ENCODE measurements at places on chromosomes 7 and 10.

DNA sequence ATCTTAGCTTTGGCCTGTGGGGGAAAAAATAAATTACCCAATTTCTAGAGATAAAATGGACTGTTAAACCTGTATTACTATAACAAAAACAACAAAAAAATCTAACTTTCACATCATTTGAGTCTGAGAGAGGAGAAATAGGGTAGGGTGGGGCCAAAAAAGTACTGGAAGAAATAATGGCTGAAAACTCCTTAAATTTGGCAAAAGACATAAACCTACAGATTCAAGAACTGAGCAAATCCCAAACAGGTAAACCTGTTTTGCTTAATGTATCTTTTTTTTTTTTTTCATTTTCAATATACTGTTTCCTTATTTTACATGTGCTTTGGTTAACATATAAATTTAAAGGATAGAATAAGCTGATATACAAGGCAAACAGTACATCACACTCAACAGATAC lies 27.1 kb downstream of the SYPL1 start:
- DNase-seq: no peak

GRCh38 chr7:40418983-40419382 lies 284.2 kb downstream of the SUGCT start:
- DNase-seq: no peak

DNA sequence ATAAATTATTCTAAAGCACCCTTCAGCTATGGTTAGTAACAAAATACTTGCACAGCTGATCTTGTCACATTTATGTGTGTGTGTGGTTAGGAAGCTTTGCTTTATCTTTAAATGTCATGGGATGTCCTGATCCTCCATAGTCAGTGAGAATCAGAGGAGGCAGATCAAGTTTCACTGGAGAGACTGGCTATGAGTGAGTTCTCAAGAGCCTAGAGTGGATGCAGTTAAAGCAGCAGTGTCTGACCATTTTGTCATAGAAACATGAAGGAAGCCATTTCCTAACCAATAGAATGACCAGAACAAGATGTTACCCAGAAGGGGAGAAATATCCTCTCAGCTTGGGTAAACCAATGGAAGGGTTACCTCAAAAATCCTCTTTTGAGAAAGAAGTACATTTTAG lies 207.2 kb upstream of the DKK1 start:
- peak; percentile 7 for DNase-seq

DNA sequence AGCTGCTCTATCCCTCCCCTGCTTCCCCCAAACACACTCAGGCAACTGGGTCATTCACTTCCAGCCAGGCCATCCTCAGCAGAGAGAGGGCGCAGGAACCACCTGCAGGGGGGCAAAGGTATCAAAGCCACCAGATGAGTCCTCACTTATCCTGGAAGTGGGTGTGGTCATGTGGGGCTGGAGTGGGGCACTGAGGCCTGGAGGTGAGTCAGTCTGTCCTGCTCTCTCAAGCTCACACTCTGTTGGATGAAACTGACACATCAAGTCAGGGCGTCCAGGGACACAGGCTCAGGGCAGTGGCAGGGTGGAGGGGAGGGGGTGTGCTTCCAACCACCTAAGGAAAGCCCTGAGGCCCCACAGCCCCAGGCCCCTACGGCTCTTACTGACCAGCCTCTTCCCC lies 8.0 kb upstream of the ELFN1 start:
- DNase-seq: no peak

GRCh38 chr10:68870545-68871104 lies 30.5 kb upstream of the DDX50 start:
- DNase-seq: no peak

- DNase-seq: peak; percentile 48
Measured at GRCh38 chr7:43454936-43455518, 127.9 kb upstream of the STK17A start.

DNA sequence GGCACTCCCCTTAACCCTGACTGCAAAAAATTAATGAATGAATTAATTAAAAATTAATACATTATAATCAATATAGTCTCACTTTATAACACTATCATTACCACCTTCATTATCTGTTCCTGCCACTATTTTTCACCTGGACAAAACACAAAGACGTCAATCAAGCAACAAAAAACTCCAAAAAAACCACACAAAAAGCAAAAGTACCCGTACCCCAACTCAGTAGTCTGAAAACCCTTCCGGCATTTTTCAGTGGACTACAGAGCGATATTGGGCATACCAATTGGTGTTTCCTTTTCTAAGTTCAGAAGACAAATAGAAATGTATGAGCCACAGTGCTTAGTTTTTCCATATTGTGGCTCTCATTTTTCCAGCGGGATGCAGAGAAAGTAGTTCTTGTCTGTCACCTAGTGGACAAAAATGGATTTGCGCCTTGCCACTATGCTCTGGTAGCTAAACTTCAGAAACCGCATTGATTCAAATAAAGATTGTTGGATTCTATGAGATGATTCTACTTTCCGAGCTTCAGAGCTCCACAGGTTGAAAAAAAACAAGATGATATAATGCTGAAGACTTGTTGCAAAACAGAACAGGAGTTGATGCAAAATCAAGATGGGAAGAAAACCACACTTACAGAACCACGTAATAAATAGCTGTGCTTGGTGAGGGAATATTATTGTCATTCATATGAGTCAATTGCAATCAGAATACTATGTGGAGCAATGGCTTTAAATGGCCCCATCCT lies 50.6 kb upstream of the ITGB1 start:
- DNase-seq: peak; percentile 86

DNA sequence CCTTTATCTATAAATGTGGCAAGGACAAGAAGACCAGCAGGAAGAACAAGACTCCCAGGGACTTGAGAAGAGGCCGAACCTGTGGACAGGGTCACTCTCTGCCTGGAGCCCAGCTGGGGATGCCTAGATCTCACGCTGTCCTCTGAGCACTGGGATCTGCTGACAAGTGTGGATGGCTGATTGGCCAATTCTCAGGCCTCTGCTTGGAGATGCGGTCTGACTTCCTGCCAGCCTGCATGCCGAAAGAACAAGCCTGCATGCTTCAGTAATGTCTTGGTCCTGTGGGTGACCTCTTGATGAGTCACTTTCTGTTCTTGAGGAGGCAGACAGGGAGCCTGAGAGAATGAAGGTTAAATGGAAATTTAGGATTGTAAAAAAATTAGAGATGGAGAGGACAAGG lies 84.7 kb downstream of the TMEM178B start:
- peak; percentile 75 for DNase-seq

- DNase-seq: no peak
Measured at GRCh38 chr10:65534771-65535170, 1391.1 kb upstream of the LRRTM3 start.

GRCh38 chr7:149027055-149027454 lies 1.2 kb downstream of the PDIA4 start:
- no peak for DNase-seq

- DNase-seq: no peak
Measured at GRCh38 chr10:132097609-132098377, 32.0 kb downstream of the JAKMIP3 start.

DNA sequence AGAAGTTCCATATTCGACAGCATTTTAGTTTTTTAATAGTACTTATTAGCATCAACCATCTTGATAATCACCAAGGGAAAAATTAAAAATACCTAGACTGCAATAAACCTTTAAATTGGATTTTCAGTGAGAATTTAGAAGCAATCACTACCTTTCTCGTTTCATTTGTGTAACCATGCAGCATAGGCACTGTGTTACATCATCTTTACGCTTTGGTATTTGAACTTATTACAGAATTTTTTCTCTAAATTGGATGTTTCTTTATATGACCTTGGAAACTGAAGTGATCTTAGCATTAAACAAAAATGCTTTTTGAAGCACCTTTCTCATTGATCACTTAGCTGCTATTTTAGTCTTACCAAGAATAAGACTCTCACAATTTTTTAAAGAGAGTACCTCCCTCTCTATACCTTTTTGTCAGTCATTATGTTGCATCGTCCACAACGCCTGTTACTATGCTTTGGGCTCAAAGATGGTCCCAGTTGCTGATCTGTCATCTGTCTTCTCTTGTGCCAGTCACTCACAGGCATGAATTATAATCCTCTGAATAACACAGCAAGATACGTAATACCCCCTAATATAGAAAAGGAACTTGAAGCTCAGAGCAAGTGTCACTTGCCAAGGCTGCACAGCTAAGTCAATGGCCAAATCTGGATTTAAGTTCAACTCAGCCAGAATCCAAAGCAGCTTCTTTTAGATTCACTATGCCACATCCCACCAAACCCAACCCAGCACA lies 19.6 kb upstream of the ASCC1 start:
- DNase-seq: no peak

GRCh38 chr7:140541513-140542227 lies 62.4 kb upstream of the MKRN1 start:
- DNase-seq: peak; percentile 98

DNA sequence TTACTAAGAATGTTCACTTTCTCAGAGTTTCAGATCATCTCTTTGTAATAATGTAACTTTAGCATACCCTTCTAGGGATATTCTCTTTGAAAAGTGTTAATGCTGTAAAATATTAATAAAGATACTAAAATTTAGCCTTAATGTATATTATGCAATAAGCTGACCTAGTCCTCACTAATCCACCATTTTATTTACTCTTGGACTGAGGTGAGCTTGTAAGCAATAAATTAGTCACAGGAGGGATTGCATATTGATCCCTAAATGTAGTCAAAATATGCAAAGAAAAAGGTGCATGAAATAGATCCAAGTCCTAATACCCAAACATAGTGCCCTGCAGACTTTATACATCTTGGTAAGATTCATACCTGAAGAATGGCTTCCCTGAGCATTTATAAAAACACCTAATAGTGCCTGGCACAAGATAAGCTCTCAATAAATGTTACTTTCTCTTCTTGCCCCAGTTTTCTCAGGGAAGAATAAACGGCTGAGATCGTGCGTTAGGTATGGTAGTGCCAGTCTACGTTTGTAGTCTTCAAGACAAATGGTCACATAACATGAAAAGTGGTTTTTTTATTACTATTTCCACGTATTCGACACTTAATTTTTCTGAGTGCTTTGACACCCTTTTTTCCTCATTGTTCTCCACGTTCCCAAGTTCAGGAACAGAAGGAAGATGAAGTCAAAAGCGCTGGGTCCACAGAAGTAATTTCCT lies 14.3 kb downstream of the INSIG1 start:
- no peak for DNase-seq

DNA sequence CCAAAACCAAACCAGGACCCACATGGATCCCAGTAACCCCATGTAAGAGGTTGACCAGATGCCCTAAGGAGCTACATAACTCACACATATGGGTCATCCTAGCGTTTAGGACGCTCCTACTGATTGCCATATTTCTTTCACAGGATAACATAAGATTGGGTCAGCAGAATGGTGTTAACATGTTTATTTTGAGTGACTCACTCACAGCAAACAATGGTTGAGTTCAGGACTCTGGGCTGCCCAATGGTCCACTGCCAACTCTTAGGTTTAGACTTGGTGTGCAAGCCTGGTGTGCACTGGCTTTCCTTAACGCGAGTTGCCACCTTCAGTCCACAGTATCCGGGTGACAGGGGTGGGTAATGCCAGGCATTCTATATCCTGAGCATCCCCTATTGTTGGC lies 211.5 kb downstream of the GPAM start:
- no peak for DNase-seq

DNA sequence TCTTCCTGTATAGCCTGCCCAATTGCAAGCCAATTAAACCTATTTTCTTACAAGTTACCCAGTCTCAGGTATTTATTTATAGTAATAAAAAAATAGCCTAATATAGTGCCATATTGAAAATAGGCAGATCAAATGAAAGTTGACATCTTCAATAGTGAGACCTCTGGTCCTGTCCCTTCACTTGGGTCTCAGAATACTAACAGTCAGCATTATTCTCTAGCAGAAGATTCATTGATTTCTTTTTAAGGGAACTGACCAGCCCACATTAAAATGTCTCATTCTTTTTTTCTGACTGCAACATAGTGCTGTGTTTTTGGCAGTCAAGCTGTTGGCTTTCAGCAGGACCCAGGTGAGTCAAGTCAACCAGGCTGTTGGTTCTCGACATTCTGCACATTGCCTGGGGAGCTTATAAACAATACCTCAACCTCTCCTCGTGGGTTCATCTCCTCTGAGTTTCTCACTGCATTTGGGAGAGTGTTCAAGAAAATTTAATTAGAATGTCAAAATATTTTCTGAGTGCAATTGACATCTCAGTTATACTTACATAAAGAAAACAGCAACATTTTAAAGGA lies 109.8 kb downstream of the MKX start:
- DNase-seq: no peak

GRCh38 chr7:128721376-128721775 lies 17.8 kb upstream of the CALU start:
- DNase-seq: no peak

DNA sequence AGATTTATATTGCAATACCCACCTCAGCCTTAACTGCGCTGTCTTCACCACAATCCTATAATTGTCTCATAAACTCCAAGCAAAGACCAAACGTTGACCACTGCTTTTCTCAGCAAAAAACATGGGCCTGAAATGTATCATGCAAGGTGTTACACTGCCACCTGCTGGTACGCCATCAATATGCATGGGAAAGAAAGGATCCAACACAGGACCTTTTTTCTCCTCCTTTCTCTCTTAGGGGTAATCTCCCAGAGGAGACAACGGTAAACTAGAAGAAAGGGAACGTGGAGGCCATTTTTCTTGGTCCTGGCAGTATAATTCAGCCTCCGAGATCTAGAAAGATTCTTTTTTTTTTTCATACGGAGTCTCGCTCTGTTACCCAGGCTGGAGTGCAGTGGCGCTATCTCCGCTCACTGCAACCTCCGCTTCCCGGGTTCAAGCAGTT lies 79.1 kb upstream of the MPP7 start:
- peak; percentile 90 for DNase-seq

GRCh38 chr10:6780008-6780677 lies 200.1 kb upstream of the PRKCQ start:
- no peak for DNase-seq

DNA sequence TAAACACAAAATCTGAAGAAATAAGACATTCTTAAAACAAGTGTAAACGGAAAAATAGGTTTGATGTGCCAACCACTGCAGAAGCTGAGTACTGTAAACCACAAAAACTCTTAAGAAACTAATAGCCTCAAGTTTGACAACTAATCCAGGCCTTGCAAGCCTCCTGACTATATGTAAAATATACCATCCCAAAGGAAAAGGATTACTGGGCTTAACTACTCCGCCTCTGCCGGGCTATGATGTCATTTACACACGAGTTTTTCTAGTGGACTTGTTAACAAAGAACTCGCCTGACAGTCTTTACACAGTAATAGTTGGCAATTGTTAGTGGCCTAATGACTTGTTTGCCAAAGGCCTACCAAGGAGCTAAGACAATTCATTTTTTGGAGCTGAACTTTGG lies 2.1 kb downstream of the KIF5B start:
- peak; percentile 63 for DNase-seq

- no peak for DNase-seq
Measured at GRCh38 chr7:95582578-95583293, 13.6 kb downstream of the PDK4 start.

Data from fibroblast of skin of scalp (primary cell).